ENCODE measurements at places on chromosomes 4 and X. TPM values are rescaled to one million over a fixed set of nuclear protein-coding genes. Genes with fewer than 3 reads are reported as not detected.
A peak's percentile ranks its signal among the peaks of the same experiment; 100 is the strongest.

GRCh38 chr4:147777456-147778091 is 45.7 kb downstream of the ARHGAP10 start:
- no peak for DNase-seq

- no peak for DNase-seq
Observed at GRCh38 chr4:187493661-187494060, 501.9 kb upstream of the ZFP42 start.

DNA sequence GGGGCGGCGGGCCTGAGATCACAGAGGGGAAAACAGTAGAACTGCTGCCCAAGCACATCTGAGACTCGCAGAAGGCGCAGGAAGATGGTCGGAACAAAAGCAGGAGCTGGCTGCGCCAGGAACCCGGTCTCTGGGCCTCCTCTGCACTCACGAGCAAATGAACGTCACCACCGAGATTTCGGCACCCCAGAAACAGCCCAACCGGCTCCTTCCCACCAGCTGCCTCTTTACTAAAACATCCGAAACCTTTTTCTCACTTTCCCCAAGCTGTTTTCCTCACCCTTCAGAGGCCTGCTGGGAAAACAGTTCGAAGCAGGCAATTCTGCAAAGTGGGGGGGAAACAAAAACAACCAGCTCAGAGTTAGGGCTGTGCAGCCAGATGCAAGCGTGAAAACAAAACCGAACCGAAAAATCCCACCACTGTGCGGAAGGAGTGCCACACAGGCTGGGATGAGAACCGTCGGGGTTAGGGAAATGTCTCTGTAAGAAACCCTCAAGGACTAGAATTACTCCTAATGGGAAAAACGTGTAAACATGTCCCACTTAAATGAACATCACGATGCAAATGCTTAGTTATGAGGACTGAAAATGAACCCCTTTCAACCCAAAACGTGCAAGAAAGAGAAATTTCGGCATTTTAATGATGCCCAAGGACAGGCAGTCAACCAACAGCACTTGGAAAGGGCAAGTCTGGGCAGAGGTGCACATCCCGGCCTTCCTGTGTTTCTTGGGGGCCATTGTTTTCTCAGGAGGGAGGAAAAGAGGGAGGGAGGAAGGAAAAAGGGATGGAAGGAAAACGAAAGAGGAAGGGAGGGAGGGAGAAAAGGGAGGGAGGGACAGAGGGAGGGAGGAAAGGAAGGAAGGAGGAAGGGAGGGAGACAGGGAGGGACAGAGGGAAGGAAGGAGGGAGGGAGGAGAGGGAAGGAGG is 15.8 kb downstream of the DHRSX start:
- no peak for DNase-seq

GRCh38 chr4:168859888-168860694 is 150.0 kb downstream of the CBR4 start:
- DNase-seq, result no peak

The UGT2B17 gene
- total RNA-seq, result not detected

DNA sequence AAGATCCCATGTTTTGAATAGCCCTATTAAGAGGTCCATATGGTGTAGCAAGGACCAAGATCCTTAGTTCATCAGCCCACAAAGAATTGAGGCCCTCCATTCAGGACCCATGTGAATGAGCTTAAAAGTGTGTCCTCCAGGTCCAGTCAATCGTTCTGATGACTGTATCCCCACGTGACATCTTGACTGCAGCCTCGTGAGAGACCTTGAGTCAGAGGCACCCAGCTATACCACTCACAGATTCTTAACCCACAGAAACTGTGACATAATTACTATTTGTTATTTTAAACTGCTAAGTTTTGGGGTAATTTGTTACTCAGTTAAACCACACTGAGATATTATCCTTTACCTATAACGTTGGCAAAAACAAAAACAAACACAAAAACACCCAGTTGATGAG is 62.4 kb downstream of the ZNF182 start:
- DNase-seq, result no peak

The ZIC3 gene
- not detected for total RNA-seq

DNA sequence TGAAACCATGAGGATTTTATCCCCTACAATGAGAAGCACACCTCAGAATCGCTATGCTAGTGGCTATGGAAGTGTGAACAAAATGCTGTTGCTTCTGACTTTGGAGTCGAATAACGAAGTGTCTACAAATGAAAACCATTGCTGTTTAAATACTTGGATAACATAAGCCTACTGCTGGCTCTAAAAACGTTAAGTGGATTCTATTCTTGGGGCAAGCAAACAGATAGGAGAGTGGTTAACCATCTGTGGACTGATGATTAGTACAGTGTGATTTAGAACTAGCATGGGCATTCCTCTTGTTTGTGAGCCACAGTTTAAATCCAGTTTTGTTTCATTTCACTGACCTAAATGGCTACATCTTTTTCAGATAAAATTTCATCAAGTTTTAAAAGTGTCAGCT is 109.7 kb upstream of the PNPLA4 start:
- DNase-seq, result no peak

DNA sequence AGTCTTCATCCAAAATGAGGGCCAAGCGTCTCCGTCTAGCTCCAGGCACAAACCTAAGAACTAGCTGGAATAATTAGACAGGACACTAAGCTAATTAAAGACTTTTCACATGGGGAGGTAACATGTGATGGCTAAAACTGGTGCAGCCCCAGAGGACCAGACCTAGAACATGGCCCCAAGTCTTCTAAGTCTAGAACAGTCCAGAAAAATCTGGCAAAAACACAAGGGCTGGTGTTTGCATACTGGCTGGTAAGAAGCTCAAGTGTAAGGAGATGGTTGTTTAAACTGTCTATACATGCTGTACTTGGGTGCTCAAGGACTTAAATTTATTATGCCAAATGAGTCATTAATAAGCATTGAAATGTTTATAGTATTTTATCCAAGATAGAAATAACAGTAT is 10.0 kb downstream of the SH3KBP1 start:
- no peak for DNase-seq

The BRS3 gene
- not detected for total RNA-seq

- DNase-seq, result no peak
Observed at GRCh38 chr4:169199184-169199583, 71.6 kb downstream of the SH3RF1 start.

DNA sequence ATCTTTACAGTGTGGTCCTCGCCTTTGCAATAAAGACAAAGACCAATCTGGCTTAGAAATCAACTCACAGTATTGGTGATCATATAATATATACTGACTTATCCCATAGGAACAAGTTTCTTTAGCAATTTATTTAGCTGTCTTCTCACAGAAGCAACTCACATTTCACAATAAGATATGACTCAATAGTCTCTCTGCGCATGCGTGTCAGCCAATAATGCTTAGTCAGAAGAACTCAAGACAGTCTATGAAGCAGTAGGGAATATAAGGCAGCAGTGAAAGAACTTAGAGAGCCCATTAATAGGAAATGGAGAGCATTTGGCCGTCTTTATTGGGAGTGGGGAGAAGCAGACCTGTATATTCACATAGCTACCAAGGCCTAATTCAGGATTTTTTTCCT is 216.7 kb downstream of the IL13RA2 start:
- no peak for DNase-seq

- no peak for DNase-seq
Observed at GRCh38 chr4:113122066-113122465, 72.6 kb downstream of the ANK2 start.

DNA sequence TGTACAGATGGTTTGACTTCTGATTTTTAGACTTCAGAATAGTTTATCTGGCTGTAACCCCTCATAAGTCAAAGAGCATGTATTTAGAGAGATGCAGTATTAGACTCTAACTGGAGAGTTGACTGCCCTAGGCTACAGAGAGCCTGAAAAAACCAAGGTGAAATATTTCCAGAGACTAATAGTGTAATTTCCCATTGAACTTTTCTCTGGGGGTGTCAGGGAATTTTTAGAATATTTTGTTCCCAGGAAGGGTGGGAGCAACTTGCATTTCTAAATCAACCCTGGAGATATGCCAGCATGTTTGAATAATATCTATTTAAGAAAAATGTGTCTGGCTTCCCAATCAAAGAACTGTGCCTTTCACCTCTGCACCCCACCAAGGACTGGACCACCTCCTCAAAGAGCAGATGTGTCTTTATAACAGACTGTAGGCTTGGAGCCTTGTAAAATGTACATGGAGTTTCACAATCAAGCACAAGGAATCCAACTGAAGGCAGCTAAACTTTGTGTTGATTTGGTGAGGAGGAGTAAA is 2.0 kb downstream of the ANXA3 start:
- DNase-seq, result no peak

The SPANXA2 gene
- not detected for total RNA-seq

GRCh38 chr4:46946919-46947536 is 38.0 kb upstream of the COX7B2 start:
- no peak for DNase-seq

- DNase-seq, result no peak
Observed at GRCh38 chr4:95838192-95838591, 1.7 kb upstream of the PDHA2 start.

- no peak for DNase-seq
Observed at GRCh38 chr4:56733352-56733751, 52.3 kb upstream of the HOPX start.

The SLC49A3 gene
- total RNA-seq, result 9.3 TPM

The NUDT10 gene
- 1.9 TPM for total RNA-seq

The SLC25A43 gene
- total RNA-seq, result 14.7 TPM

The TMEM150C gene
- 6.9 TPM for total RNA-seq

- no peak for DNase-seq
Observed at GRCh38 chr4:56817840-56818491, 3.5 kb downstream of the SPINK2 start.

DNA sequence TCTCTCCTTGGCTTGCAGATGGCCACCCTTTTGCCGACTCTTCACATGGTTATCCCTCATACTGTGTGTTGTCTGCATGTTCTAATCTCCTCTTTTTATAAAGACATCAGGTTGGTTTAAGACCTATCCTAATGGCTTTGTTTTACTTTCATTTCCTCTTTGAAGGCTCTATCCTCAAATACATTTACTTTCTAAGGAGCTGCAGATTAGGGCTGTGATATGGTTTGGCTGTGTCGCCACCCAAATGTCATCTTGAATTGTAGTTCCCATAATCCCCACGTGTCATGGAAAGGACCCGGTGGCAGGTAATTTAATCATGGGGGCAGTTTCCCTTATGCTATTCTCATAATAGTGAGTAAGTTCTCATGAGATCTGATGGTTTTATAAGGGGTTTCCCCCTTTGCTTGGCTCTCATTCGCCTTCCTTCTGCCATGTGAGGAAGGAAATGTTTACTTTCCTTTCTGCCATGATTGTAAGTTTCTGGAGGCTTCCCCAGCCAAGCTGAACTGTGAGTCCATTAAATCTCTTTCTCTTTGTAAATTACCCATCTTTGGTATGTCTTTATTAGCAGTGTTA is 204.5 kb downstream of the RELL1 start:
- no peak for DNase-seq

- no peak for DNase-seq
Observed at GRCh38 chr4:68245594-68245993, at the start of gene TMPRSS11B. TSS of gene TMPRSS11B (minus strand) at chr4:68245694. CDS start at chr4:68245558, 136 bp downstream.

DNA sequence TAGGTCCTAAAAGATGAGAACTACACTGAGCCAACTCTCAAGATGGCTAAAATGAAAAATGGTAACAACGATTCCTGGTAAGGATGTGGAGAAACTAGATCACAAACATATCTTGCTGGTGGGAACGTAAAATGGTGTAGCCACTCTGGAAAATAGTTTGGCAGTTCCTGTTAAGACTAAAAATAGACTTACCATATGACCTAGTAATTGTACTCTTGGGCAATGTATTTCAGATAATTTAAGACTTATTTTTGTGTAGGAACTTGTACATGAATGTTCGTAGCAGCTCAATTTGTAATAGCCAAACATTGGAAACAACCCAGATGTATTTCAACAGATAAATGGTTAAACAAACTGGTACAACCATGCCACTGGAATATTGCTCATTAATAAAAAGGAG is 106.2 kb downstream of the HDAC8 start:
- DNase-seq, result no peak

- DNase-seq, result no peak
Observed at GRCh38 chr4:46649390-46649789, 259.5 kb upstream of the GABRA2 start.

- DNase-seq, result peak; percentile 86
Observed at GRCh38 chr4:27010334-27010940, 149.8 kb downstream of the STIM2 start.

GRCh38 chr4:106738121-106738520 is 298.0 kb downstream of the DKK2 start:
- no peak for DNase-seq

The SLIT2 gene
- 29.6 TPM for total RNA-seq

The AMER1 gene
- total RNA-seq, result 5.7 TPM

The CCDC160 gene
- total RNA-seq, result not detected

The ARSJ gene
- 11.7 TPM for total RNA-seq

DNA sequence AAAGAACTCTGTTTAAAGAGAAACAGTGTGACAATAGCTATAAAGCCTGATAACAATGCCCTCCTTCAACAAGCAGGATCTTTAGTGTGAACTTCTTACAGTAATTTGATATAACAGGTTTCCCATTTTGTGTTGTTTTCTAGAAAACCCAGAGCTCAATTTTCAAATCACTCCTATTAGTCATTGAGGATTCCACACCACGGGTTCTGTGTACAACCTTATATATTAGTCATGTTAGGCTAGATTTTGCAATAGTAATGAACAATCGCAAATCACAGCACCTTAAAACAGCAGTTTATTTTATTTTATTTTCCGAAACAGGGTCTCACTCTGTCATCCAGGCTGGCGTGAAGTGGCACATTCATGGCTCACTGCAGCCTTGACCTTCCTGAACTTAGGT is 1020.9 kb upstream of the INTU start:
- no peak for DNase-seq

The PNMA6F gene
- not detected for total RNA-seq

GRCh38 chr4:11420327-11420726 is 8.4 kb downstream of the HS3ST1 start:
- no peak for DNase-seq

GRCh38 chrX:153688506-153688905 is 780 bp downstream of the SLC6A8 start:
- DNase-seq, result no peak

GRCh38 chr4:153782581-153782980 is 6.3 kb downstream of the SFRP2 start:
- DNase-seq, result no peak

The ZDHHC15 gene
- total RNA-seq, result 2.2 TPM

DNA sequence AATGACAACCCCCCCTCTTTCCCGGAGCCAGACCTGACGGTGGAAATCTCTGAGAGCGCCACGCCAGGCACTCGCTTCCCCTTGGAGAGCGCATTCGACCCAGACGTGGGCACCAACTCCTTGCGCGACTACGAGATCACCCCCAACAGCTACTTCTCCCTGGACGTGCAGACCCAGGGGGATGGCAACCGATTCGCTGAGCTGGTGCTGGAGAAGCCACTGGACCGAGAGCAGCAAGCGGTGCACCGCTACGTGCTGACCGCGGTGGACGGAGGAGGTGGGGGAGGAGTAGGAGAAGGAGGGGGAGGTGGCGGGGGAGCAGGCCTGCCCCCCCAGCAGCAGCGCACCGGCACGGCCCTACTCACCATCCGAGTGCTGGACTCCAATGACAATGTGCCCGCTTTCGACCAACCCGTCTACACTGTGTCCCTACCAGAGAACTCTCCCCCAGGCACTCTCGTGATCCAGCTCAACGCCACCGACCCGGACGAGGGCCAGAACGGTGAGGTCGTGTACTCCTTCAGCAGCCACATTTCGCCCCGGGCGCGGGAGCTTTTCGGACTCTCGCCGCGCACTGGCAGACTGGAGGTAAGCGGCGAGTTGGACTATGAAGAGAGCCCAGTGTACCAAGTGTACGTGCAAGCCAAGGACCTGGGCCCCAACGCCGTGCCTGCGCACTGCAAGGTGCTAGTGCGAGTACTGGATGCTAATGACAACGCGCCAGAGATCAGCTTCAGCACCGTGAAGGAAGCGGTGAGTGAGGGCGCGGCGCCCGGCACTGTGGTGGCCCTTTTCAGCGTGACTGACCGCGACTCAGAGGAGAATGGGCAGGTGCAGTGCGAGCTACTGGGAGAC is 1.6 kb downstream of the PCDH10 start:
- peak; percentile 79 for DNase-seq
